ENCODE measurements at places on chromosomes 5 and 9.
A peak's percentile ranks its signal among the peaks of the same experiment; 100 is the strongest.

DNA sequence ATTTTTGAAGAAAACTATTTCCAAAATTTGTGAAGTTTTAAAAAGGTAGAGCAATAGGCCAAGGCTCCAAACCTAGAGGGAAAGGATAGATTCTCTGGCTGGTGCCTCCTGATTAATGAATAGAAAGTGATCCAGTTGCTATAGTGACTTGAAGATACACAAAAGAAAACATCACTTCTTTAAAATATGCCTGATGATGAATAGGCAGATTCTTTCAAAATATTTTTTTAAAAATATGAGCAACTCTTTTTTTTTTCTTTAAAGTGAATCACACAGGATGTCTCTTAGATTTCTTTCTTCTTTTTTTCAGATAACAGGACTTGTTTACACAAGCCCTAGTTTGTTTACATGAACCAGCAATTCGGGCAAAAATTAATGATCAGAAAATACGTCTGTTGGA lies 124.4 kb downstream of the RFK start:
- H3K4me3 ChIP-seq, result no peak overlapping the region
- no peak for DNase-seq
- 0 out of 2 replicates have a peak, but pooled peaks cover 9% of the 10 kb centered on the region for H3K27me3 ChIP-seq

DNA sequence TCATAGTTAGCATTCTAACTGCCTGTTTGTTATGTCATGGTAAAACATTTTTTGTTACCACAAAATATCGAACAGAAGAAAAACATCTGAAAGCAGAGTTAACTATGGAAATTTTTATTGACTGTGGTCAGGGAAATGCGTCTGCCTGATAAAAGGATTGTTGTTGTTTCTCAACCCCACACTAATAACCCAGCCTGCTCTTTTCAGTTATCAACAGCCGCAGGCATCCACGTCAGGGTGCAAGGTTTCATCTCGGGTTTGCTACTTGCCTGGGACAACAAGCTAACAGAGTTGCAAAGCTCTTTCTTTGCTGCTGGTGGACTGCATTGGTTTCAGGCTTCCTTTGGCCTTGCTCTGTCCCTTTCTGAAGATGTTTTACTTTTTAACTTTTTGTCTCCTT lies 969.2 kb downstream of the CDH18 start:
- no peaks in the 10 kb centered on the region for H3K4me1 ChIP-seq
- no peaks in the 10 kb centered on the region for H3K27me3 ChIP-seq
- H3K4me3 ChIP-seq, result no peak overlapping the region
- no peaks in the 10 kb centered on the region for H3K36me3 ChIP-seq
- no peak for DNase-seq
- no peak overlapping the region for H3K27ac ChIP-seq

DNA sequence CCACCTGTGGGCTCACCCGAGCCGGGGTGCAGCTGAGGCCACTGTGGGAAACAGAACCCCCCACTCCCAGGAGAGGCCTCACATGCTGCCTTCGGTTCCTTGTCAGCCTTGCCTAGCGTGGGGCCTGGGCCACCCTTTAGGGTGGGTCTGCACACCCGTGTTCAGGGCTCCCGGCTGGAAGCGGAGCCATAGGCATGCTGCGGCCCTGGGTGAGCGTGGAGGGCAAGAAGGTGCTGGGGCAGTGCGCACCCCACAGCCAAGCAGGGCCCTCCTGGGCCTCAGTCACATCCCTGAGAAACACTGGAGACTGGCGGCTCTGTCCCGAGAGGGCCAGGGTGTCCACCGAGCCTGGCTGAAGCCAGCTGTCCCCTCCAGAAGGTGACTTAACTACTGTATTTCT lies 41.9 kb downstream of the GOLM1 start:
- H3K36me3 ChIP-seq, result no peaks in the 10 kb centered on the region
- no peak overlapping the region for H3K27ac ChIP-seq
- no peaks in the 10 kb centered on the region for H3K4me1 ChIP-seq

GRCh38 chr9:19967216-19967887 lies 178.5 kb upstream of the SLC24A2 start:
- no peaks in the 10 kb centered on the region for H3K36me3 ChIP-seq
- no peak overlapping the region for H3K4me3 ChIP-seq
- peaks cover 47% of the 10 kb centered on the region for H3K27me3 ChIP-seq
- no peak for DNase-seq

GRCh38 chr9:36037549-36038122 lies 923 bp downstream of the RECK start:
- peak overlapping the region; percentile 85 for H3K4me3 ChIP-seq
- H3K27ac ChIP-seq, result peak overlapping the region; percentile 60
- no peak for DNase-seq
- H3K36me3 ChIP-seq, result no peaks in the 10 kb centered on the region

DNA sequence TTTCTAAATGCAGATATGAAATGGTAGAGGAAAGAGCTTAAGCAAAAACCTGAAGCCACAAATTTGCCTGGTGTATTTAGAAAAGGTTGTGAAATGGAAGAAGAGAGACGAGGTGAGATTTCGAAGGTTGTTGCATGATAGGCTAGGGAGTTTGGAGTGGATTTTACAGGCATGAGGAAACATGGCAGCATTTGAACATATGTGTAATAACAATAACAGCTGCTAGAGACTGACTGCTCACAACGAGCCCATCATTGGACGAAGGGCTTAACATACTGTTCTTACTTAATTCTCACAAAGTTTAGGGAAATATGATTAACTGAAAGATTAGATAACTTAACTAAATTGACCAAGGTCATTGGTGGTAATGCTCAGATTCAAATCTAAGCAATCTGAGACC lies 108.1 kb downstream of the JAKMIP2 start:
- no peaks in the 10 kb centered on the region for H3K36me3 ChIP-seq
- peaks cover 5% of the 10 kb centered on the region for H3K27me3 ChIP-seq
- H3K4me1 ChIP-seq, result no peaks in the 10 kb centered on the region
- no peak overlapping the region for H3K4me3 ChIP-seq
- DNase-seq, result no peak
